ENCODE measurements at places on chromosomes 6 and 20.

DNA sequence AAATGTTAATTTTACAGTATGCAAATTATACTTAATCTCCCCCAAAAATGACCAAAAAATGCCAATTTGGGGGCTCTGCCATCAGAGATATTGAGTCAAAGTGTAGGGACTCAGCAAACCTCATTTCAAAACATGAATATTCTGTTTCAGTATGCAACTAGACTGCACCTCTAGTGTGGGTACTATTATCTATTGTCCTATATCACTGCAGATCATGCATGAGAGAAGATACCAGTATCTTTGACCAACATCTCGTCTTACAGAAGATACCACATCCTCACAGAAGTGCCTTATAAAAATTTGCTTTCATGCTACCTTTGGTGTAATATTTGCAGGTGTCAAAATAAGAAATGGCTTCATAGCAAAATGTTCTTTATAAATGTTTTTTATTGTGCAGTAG lies 623.8 kb downstream of the TENT5A start:
- H3K4me1 ChIP-seq, result no peaks in the 10 kb centered on the region
- no peak for DNase-seq
- no peak overlapping the region for H3K27ac ChIP-seq

DNA sequence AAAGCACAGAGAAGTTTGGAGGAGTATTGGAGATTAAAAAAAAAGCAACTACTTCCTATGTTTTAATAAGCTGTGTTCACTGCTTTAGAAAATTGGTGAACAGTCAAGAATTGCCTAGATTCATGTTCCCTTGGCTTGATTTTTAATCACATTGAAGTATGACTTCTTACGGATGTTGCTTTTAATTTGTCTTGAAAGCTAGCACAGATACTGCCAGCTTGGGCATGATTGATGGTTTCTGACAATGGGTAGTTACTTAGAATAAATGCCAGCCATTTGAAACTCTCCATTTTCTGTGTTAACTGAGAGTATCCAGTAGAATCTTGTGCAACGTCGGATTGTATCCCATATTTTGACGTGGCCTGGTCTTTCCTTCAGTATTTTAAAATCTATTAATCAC lies 178.0 kb downstream of the DTNBP1 start:
- no peaks in the 10 kb centered on the region for H3K27me3 ChIP-seq
- no peaks in the 10 kb centered on the region for H3K4me1 ChIP-seq
- DNase-seq, result no peak
- no peak overlapping the region for H3K27ac ChIP-seq
- H3K36me3 ChIP-seq, result no peaks in the 10 kb centered on the region

DNA sequence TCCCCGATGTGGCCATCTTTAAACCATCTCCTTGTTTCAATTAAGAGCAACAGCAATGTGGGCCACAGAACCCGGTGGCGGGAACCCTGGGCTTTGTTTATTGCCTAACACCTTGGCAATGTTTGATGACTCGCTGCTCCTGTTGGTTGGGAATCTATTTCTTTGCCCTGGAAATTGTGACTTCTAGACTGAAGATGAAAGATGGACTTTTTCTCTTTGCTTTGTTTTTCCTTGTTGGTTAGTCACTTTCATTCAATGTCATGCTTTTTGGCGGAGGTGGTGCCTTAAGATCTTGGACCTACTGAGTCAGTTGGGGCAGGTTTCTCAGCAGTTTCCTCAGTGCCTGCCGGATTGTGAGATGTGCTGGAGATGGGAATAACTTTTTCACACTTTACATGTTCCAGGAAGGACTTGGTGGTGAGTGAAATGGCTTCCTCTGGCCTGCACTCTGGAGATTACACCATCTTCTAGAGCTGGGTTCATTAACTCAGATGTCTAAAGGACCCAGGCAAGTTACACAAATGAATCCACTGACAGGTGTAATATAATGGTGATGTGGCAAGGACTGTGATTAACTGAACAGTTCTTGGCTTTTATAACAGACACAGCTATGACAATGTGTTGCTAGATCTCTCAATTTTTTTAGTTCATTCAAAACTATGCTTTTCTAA lies 56.3 kb downstream of the TSHZ2 start:
- no peak for DNase-seq
- no peaks in the 10 kb centered on the region for H3K4me1 ChIP-seq
- H3K27ac ChIP-seq, result no peak overlapping the region
- no peak overlapping the region for H3K4me3 ChIP-seq
- no peaks in the 10 kb centered on the region for H3K36me3 ChIP-seq
- no peaks in the 10 kb centered on the region for H3K27me3 ChIP-seq

- no peak overlapping the region for H3K27ac ChIP-seq
- DNase-seq, result no peak
- H3K27me3 ChIP-seq, result no peaks in the 10 kb centered on the region
- H3K4me3 ChIP-seq, result no peak overlapping the region
- no peaks in the 10 kb centered on the region for H3K4me1 ChIP-seq
These were observed 45.4 kb upstream of the CDH22 start for GRCh38 chr20:46353500-46354206.

- no peaks in the 10 kb centered on the region for H3K27me3 ChIP-seq
- H3K4me1 ChIP-seq, result peaks cover 10% of the 10 kb centered on the region
- no peak overlapping the region for H3K27ac ChIP-seq
- no peak overlapping the region for H3K4me3 ChIP-seq
- DNase-seq, result no peak
- no peaks in the 10 kb centered on the region for H3K36me3 ChIP-seq
These were observed 65.9 kb upstream of the DDR1 start for GRCh38 chr6:30818391-30818841.

- H3K27ac ChIP-seq, result no peak overlapping the region
- H3K4me1 ChIP-seq, result no peaks in the 10 kb centered on the region
- H3K27me3 ChIP-seq, result no peaks in the 10 kb centered on the region
- no peak overlapping the region for H3K4me3 ChIP-seq
- no peaks in the 10 kb centered on the region for H3K36me3 ChIP-seq
- DNase-seq, result no peak
These were observed 40.3 kb downstream of the TAF4 start for GRCh38 chr20:62025394-62025793.

All from aorta (tissue), 5 donors.